ENCODE measurements at places on chromosomes 4 and X.

DNA sequence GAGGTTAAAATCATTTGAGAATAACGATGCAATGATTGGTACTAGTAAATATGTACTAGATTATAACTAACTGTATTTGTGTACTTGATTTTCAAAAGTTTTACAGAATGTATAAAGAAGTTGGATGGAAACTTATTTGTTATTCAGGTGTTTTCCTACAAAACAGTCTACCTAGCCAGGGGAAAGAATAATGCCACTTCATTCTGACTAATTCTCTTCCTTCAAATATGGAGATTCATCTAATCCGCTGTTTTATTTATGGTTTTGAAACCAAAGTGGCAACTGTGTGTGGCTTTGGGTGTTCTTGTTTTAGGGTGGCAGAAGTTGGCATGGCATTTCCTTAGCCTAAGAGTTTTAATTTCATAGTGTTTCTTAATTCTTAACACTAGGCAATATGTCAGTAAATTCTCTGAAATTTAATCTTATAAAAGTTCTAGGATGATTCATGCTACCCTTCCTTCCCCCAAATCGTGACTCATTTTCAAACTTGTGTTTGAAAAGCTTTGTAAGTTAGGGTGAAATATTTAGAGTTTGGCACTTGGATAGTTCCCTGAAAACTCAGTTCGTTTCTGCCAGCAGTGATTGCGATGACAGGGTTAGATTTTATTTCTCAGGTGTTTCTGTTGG is 62.6 kb downstream of the DCLK2 start:
- DNase-seq: peak; percentile 47

GRCh38 chr4:2510351-2511259 is 25.8 kb upstream of the FAM193A start:
- DNase-seq: no peak

DNA sequence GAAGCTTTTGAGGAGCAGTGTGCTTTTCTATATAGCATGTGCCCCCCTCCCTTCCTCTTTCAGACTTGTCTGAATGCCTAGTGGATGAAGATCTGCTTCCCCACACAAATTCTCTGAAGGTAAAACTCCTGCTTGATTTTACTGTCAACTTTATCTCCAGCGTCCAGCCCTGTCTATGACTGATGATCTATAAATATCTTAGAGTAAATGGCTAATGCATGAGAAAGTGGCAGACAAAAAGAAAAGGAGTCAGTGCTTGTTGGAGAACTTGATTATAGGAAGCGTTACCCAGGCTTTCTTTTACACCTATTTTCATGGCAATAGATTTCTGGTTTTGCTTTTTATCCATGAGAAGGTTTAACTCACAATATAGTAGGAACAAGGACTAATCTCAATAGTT is 168.3 kb upstream of the HS3ST1 start:
- DNase-seq: no peak

GRCh38 chr4:8117278-8117682 is 41.3 kb downstream of the ABLIM2 start:
- DNase-seq: peak; percentile 27

- no peak for DNase-seq
Observed at GRCh38 chrX:101206471-101206870, 13.1 kb upstream of the DRP2 start.

DNA sequence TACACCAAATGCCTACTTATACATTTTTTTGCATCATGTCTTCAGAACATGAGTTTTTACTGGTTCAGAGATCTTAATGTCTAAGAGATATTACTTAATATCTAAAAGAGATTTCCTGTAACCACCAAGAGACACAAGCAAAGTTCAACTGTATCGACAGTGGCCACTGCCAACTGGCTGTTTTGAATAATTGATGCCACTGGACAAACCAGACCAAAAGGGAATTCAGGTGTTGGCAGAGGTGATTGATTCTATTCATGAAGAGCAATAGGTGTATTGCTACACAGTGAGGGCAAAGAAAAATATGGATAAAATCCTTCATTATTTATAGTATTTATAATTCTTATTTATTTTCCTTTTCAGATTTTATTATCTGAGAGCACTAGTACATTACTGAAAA is 58.5 kb upstream of the ANKRD17 start:
- no peak for DNase-seq

GRCh38 chr4:148305751-148306150 is 136.5 kb downstream of the NR3C2 start:
- DNase-seq: no peak

DNA sequence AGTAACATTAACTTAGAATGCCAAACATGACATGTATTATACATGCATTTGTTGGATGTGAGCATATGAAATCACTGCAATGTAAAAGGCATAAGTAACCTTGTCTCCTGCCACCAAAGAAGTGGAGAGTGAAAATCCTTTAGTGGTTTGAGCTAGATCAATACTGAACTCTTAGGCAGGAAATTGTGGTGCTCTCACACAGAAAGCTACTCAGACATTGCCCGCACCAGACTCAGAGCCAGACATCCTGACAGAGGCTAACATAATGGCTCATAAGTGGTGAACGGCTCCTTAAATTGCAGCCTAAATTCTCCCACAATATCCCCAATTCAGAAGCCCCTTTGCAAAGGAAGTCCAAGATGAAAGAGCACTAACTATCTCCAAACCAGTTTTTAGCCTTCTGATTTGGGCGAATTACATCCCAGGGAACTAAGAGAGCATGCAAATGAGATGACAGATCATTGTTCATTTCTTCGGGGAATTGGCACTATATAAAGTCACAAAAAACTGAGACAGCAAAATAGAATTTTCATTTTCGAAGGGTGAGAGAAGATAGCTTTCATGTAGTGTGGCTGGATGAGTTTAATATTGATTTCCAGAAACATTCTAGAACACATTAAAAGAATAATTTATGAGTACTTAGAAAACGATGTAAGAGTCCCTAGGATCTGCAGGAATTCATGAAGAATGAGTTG is 233.6 kb upstream of the RPS6KA3 start:
- no peak for DNase-seq

GRCh38 chrX:134375691-134376090 is 84.3 kb upstream of the HPRT1 start:
- no peak for DNase-seq

Measured in NCI-H226 (cell line).